ENCODE measurements at places on chromosomes 12 and 14. TPM values are rescaled to one million over a fixed set of nuclear protein-coding genes. Genes with fewer than 3 reads are reported as not detected.

RPL10L gene
- not detected for total RNA-seq

TAS2R46 gene
- total RNA-seq, result not detected

TMEM229B gene
- not detected for total RNA-seq

- H3K27me3 ChIP-seq, result no peaks in the 10 kb centered on the region
- H3K4me3 ChIP-seq, result no peak overlapping the region
- no peaks in the 10 kb centered on the region for H3K4me1 ChIP-seq
- no peak overlapping the region for H3K27ac ChIP-seq
- peaks cover 10% of the 10 kb centered on the region for H3K36me3 ChIP-seq
Measured at GRCh38 chr12:130826151-130826801, 12.8 kb downstream of the STX2 start.
